Spleen (tissue), 13 donors: ENCODE measurements at places on chromosomes 16 and 17.

DNA sequence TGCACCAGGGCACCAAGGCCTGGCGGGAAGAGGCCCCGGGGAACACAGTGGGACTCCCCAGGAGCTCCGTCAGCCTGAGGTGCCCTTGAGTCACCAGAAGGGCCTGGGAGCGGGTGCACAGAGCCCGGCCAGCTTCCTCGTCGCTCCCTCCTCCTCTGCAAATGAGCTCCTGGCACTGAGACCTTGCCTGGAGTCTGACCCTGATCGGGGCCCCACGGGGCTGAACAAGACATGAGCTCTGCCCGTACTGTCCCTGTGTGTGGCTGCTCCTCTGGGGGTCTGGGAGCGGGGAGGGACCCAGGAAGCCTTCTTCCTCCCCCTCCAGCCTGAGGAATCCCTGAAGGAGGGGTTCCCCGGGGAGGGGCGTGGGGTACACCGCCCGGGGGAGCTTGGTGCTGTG, 36.4 kb upstream of the SSTR5 start:
- no peak for DNase-seq

DNA sequence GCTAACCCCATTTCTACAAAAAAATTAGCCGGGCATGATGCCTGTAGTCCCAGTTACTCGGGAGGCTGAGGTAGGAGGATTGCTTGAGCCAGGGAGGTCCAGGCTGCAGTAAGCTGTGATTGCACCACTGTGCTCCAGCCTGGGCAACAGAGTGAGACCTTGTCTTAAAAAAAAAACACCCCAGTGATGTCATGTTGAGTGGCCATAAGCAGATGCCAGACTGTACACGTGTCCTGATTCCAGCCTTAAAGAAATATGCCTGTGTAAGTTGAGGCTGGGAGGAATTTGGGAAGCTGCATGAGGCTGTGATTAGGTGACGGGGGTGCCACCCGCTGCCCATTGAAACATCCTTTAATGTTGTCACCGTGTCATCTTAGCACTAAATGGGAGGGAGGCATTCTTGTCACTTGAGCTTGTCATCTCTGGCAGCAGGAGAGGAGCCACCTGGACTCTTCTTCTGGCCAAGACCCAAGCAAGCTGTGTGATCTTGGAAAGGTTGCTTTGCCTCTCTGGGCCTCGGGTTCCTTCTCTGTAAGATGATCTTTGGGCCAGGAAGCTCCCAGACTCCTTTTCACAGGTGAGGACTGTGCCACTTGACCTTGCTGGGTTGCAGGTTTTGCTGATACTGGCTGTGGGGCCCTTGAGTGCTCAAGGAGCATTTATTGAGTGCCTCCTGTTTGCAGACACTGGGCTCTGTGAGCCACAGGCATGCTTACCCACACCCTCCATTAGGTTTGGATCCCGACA, 98.3 kb upstream of the CIBAR2 start:
- DNase-seq, result no peak

DNA sequence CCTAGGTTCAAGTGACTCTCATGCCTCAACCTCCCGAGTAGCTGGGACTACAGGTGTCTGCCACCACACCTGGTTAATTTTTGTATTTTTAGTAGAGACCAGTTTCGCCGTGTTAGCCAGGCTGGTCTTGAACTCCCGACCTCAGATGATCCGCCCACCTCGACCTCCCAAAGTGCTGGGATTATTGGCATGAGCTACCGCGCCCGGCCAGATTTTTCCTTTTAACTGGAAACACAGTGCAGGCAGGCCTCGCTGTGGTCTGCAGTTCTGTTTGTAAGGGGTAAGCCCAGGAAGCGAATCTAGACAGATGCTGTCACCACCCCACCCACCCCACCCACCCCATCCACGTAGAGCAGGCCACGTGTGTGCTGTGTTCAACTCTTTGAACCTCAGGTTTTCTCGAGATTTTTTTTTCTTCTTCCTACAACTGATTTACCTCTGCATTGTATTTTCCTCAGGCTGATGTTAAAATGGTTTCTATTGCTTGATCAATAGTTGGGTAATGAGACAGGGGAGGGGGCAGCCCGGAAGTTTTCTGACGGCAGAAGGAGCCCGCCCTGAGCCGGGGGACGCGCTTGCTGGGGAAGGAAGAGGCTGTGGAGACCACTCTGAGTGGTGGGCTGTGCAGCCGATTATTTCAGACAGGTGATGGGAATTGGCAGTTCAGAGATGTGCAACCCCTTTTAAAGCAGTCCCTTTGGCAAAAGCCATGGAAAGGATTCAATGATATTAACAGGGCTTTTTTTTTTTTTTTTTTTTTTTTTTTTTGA, 72.9 kb downstream of the DNAH17 start:
- DNase-seq, result peak; percentile 31

GRCh38 chr17:50099003-50099402, 3.9 kb downstream of the PDK2 start:
- DNase-seq, result no peak

GRCh38 chr17:78337244-78338109, 22.4 kb downstream of the SOCS3 start:
- DNase-seq, result peak; percentile 86

- DNase-seq, result no peak
These were observed 65.7 kb downstream of the MPRIP start for GRCh38 chr17:17107891-17108431.

GRCh38 chr16:57999366-57999970, 1.0 kb downstream of the ZNF319 start:
- no peak for DNase-seq

DNA sequence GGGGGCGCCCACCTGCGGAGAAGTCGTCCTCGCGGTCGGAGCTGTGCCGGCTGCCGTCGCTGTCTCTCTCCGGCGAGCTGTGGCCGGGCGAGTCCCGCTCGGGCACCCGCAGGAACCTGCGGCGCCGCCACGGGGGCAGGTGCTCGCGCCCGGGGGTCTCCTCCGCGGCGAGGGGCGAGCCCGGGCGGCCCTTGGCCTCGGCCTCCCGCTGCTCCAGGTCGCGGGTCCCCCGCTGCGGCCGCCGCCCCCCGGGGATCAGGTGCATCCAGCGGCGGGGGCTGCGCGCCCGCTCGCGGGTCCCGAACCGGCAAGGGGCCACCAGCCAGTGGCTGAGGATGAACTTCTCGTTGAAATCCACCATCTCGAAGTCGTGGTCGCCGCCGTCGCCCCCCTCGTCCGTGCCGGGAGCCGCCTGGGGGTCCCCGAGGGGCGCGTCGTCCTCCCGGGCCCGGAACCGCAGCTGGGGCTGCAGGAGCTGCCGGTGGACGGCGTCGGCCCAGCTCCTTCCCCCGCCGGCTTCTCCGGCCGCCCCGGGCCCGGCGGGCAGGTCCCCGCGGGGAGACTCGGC, 41.4 kb upstream of the BHLHA9 start:
- peak; percentile 73 for DNase-seq

- peak; percentile 74 for DNase-seq
These were observed 448 bp downstream of the STAT5B start for GRCh38 chr17:42275527-42276358.

- no peak for DNase-seq
These were observed 51.8 kb downstream of the VAC14 start for GRCh38 chr16:70749006-70749678.

GRCh38 chr16:70754851-70755600, 45.9 kb downstream of the VAC14 start:
- DNase-seq, result peak; percentile 62

DNA sequence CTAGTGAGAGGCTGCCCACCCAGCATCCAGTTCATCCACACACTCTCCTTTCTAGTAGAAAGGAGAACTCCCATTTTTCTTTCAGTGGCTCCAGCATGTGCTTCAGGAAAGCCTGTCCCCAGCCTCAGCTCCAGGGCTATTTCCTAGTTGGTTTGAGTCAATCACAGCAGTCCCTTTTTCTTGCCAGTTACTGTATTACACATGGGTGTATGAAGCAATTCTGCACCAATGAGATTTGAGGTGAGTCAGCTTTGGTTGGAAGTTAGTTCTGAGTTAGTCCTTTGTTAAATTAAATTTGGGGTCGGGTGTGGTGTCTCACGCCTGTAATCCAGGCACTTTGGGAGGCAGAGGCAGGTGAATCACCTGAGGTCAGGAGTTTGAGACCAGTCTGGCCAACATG, 24.8 kb downstream of the RAD51D start:
- DNase-seq, result no peak

- DNase-seq, result peak; percentile 36
These were observed 2.1 kb downstream of the ZNF750 start for GRCh38 chr17:82837586-82838320.

- DNase-seq, result no peak
These were observed 4.6 kb downstream of the CNGB1 start for GRCh38 chr16:57966204-57966771.

- DNase-seq, result no peak
These were observed 6.8 kb upstream of the EZH1 start for GRCh38 chr17:42751628-42752027.

GRCh38 chr16:49581630-49582298, 208.2 kb downstream of the C16orf78 start:
- peak; percentile 22 for DNase-seq

DNA sequence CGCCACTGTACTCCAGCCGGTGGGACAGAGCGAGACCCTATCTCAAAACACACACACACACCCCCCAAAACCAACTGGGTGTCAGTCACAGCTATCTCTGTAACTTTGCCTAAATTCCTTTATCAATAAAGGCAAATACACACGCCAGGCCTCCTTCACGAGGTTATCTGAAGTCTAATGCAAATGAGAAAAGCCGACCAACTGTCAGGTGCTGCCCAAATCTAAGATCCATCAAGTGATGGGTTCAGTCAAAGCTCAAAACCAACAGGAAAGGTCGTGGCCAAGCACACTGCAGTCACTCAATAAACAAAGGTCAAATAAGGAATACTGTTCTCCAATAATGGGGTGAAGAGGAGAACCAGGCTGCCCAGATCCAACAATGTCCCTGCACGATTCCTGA, 1.1 kb downstream of the ANKFY1 start:
- DNase-seq, result no peak

DNA sequence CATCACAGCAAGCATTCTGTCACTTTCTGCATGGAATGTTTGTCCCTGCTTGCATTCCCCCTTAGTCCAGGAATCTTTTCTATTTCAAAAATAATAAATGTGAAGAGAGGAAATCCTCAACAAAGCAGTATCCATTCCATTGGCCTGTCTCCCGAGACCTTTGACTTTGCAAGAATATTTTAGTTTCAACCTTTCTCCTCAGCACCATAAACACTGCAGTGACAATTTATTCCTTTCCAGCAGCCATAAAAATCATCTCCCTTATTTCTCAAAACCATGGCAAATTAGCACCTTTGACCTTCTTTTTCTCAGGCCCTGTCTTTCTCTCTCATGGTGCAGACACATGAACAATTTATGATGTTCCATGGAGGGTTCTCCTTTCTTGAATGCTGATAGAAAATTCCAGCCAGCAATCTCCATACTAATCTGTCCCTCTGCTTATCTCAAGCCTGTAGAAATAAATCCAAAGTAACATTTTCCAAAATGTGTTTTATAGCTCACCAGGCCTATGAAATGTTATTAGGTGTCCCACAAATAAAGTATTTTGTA, 352.1 kb upstream of the CCL2 start:
- no peak for DNase-seq

DNA sequence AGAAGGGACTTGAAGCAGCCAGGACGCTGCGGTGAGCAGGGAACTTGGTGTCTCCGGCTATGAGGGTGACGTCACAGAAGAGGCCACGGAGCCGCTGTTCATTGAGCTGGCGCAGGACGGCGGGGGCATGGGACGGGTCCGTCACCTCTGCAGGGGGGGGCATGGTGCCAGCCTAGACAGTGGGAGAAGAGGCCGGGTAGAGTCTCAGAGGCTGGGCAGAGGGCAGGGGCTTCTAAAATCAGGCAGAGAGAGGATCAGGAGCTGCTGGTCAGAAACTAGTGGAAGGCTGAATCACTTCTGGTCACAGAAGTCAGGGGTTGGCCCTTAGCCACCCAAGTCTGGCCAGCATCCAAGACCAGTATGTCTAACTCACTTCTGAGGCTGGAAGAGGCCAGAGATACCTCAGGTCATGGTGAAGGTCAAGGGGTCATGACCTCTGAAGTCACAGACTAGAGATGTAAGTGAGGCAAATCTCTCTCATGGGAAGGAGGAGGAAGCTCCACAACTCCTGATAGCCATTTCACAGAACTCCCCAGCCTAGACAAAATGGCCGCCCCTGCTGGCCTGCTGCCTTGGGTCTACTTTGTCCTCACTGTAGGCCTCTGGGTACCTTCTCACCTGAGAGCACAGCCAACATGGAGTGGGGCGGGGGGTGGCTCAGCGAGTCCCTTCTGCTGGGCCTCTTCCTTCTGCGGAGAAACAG, 12.6 kb downstream of the ZBTB4 start:
- peak; percentile 75 for DNase-seq

DNA sequence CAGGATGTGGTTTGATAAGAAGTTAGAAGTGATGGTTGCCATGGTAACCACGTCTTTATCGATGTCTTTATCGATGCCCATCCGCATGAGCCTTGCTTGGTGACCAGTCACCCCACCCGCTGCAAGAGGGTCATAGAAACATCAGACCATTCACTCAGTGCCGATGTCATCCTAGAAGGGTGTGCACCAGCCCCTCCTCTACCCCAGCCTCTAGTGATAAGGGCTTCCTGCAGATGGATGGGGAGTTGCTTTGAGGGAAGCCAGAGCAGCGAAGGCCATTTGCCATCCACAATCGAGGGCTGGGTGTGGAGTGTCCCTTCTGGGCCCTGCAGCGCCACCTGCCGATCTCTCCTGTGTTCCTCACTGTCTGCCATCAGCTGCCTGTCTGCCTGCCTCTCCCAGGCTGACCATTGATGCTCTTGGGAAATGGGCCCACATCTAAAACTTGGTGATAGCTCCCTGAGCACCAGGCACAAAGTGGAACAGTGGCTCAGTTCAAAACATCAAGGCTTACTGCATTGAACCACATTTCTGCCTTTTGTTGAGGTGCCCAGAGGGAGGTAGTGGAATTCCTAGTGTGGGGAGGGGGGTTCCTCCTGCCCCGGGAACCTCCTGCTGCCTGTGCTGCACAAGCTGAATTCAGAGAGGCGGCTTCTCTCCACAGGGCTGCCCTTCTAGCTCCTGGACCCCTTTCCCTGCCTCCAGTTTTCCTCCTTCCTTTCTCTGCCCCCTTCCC, 8.9 kb downstream of the CALB2 start:
- DNase-seq, result no peak

DNA sequence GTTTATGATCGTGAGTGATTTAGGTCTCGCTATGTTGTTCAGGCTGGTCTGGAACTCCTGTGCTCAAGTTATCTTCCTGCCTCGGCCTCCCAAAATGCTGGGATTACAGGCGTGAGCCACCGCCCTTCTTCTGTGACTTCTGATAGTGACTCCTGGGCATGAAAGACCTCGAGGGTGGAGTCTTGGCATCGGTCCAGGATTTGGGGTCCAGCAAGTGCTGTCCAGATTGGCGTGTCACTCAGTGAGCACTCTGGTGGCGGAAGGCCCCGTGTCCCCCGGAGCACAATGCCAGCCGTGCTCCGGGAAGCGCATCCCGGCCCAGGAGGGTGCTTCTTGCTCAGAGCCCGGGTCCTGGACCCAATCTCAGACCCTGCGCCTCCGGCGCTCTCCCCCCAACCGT, 6.8 kb downstream of the OR1F1 start:
- no peak for DNase-seq

DNA sequence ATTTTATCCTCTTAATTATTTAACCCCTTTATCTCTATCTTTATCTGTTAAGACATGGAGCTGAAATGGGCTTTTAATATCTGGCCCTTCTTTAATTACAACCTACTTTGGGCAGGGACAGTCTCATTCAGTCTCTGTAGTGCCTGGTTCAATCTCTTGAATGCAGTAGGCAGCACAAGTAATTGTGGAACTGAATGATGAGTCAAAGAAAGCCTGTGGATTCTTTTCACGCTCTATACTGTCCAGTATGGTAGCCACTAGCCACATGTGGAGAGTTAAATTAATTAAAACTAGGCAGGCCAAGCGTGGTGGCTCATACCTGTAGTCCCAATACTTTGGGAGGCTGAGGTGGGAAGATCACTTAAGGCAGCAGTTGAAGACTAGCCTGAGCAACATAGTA, 9.3 kb downstream of the BPTF start:
- DNase-seq, result no peak

GRCh38 chr17:8955021-8955959, 10.2 kb downstream of the PIK3R5 start:
- peak; percentile 78 for DNase-seq
